Memory B cell (primary cell): ENCODE measurements at places on chromosomes 12 and 14.
A peak's percentile ranks its signal among the peaks of the same experiment; 100 is the strongest.

DNA sequence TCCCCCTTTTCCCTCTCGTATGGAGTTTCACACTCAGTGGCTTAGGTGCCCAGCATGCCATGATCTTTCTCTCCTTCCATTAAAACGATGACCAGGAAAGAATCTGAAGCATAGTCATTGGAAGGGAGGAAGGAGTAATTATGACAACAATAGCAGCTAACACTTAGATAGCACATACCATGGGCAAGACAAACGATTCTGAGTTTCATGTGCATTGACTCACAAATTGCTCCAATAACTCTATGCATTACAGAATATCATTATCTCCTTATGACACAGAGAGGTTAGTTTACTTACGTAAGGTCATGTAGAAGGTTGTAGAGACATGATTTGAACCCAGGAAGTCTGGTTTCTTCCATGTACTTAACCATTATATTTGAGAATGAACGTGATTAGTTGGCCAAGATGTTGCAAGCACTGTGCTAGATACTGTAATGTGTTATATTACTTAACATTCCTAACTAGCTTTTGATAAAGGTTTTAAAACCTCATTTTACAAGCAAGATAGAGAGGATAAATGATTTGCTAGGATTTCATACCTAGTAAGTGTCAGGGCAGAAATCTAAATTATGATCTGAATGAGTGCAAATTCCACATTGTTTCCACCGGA is 162.4 kb downstream of the CAND1 start:
- H3K27ac ChIP-seq = no peak overlapping the region
- peaks cover 8% of the 10 kb centered on the region for H3K4me1 ChIP-seq
- no peaks in the 10 kb centered on the region for H3K36me3 ChIP-seq
- no peak for DNase-seq
- peaks cover 5% of the 10 kb centered on the region for H3K27me3 ChIP-seq

- DNase-seq = no peak
- H3K27ac ChIP-seq = no peak overlapping the region
- H3K36me3 ChIP-seq = no peaks in the 10 kb centered on the region
- H3K4me1 ChIP-seq = no peaks in the 10 kb centered on the region
Measured at GRCh38 chr14:104267895-104268294, 129.5 kb downstream of the KIF26A start.

- H3K4me1 ChIP-seq = peaks cover 27% of the 10 kb centered on the region
- H3K36me3 ChIP-seq = peaks cover 5% of the 10 kb centered on the region
- DNase-seq = no peak
- no peaks in the 10 kb centered on the region for H3K27me3 ChIP-seq
- H3K27ac ChIP-seq = peak overlapping the region; percentile 18
Measured at GRCh38 chr12:50106907-50107306, 3.1 kb downstream of the GPD1 start.

DNA sequence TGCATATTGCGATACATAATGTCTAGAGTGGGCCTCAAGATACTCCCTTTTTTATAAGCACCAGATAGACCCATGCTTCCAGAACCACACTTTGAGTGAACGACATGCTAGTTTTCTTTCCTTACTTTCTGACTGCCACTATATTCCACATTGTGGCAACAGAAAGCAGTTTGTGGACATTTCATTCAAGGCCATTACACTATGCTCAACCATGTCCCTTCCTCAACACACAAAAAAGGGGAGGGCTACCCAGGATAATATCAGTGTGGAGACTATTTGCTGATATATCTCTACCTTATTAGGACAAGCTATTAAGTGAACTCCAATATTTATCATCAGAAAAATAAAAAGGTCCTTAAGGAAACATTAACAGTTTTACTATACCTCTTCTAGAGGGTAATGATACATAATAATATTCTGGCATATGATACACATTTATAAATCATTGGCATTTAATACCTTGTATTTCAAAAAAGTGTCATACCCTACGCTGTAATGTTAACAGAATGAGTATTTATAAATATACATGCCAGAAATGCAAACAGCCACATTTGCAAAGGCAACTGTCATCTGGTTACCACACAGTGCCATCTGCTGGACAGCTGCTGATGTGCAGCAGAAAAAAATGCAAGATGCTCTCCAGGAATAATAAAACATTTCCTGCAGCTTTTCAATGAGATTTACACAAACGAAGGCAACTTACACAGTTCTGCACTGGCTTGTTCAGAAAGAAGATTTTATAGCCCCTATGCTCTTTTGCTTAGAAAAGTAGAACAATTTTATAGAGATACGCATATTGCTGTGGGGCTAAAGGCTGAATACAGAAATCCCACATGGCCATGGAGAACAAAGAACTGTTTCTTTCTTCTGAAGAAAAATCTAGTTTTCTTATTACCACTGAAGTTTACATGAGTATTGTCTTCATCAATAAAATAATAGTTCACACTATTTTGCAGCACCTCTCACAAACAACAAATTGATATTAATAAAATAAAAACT is 182.2 kb upstream of the GRIP1 start:
- no peaks in the 10 kb centered on the region for H3K36me3 ChIP-seq
- no peak overlapping the region for H3K4me3 ChIP-seq
- peak; percentile 45 for DNase-seq
- H3K4me1 ChIP-seq = no peaks in the 10 kb centered on the region
- no peak overlapping the region for H3K27ac ChIP-seq
- peaks cover 7% of the 10 kb centered on the region for H3K27me3 ChIP-seq

GRCh38 chr12:123056053-123056452 is 75.6 kb downstream of the ARL6IP4 start:
- no peak overlapping the region for H3K27ac ChIP-seq
- H3K4me3 ChIP-seq = no peak overlapping the region
- H3K4me1 ChIP-seq = peaks cover 21% of the 10 kb centered on the region
- no peak for DNase-seq
- peaks cover 2% of the 10 kb centered on the region for H3K36me3 ChIP-seq

DNA sequence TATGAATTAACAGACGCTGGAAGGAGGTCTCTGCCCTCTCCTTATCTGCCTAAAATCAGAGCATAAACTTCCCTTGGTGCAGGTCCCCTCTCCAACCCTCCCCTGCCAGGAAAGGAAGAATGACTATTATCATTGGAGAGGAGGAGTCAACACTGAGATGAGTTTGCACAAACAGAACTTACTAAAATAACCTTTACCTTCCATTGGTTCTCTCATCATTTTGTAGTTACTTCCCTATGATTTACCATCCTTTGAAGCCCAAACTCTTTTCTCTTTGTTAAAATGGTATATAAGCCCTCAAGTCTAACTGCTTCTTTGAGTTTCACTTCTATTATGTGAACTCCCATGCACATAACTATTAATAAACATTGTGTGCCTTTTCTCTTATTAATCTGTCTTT is 64.2 kb upstream of the EEA1 start:
- peaks cover 4% of the 10 kb centered on the region for H3K36me3 ChIP-seq
- peaks cover 26% of the 10 kb centered on the region for H3K4me1 ChIP-seq
- no peak overlapping the region for H3K4me3 ChIP-seq
- H3K27me3 ChIP-seq = no peaks in the 10 kb centered on the region
- no peak for DNase-seq

GRCh38 chr14:20382526-20382925 is 30.8 kb downstream of the TEP1 start:
- no peak for DNase-seq
- H3K27me3 ChIP-seq = no peaks in the 10 kb centered on the region
- H3K27ac ChIP-seq = peak overlapping the region; percentile 18
- H3K4me1 ChIP-seq = peaks cover 1% of the 10 kb centered on the region

GRCh38 chr12:102430661-102431060 is 49.7 kb downstream of the IGF1 start:
- no peak overlapping the region for H3K27ac ChIP-seq
- no peaks in the 10 kb centered on the region for H3K4me1 ChIP-seq
- no peak overlapping the region for H3K4me3 ChIP-seq
- no peaks in the 10 kb centered on the region for H3K36me3 ChIP-seq

GRCh38 chr14:84520711-84521338 is 1009.1 kb upstream of the FLRT2 start:
- H3K4me3 ChIP-seq = no peak overlapping the region
- no peak for DNase-seq
- H3K27ac ChIP-seq = no peak overlapping the region

- no peak overlapping the region for H3K27ac ChIP-seq
- no peak for DNase-seq
- H3K4me3 ChIP-seq = no peak overlapping the region
- peaks cover 13% of the 10 kb centered on the region for H3K36me3 ChIP-seq
- H3K4me1 ChIP-seq = no peaks in the 10 kb centered on the region
Measured at GRCh38 chr12:122345042-122345441, 77.4 kb downstream of the CLIP1 start.
